ENCODE measurements at places on chromosomes 3 and 15. TPM values are rescaled to one million over a fixed set of nuclear protein-coding genes. Genes with fewer than 3 reads are reported as not detected.

CCNDBP1 gene
- total RNA-seq: 32.4 TPM

KBTBD8 gene
- 1.1 TPM for total RNA-seq

FOXL2NB gene
- total RNA-seq: not detected

ARL6IP5 gene
- total RNA-seq: 108 TPM

DLG1 gene
- 41.4 TPM for total RNA-seq

REC114 gene
- not detected for total RNA-seq

DNA sequence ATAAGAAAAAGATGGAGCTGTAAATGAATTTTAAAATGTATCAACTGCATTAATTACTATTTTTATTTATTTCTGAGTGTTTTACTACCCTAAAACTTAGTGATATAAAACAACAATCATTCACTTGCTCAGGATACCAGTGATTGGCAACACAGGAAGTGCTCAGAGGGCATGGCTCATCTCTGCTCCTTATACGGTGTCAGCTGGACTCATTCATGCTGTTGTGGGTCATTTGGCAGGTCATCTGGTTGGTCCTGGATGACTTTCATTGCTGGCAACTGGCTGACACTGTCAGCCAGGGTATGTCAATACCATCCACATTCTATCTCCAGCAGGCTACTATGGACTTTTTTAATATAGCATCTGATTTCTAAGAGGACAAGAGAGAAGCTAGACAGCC, 689.6 kb upstream of the NECTIN3 start:
- DNase-seq: no peak

DNA sequence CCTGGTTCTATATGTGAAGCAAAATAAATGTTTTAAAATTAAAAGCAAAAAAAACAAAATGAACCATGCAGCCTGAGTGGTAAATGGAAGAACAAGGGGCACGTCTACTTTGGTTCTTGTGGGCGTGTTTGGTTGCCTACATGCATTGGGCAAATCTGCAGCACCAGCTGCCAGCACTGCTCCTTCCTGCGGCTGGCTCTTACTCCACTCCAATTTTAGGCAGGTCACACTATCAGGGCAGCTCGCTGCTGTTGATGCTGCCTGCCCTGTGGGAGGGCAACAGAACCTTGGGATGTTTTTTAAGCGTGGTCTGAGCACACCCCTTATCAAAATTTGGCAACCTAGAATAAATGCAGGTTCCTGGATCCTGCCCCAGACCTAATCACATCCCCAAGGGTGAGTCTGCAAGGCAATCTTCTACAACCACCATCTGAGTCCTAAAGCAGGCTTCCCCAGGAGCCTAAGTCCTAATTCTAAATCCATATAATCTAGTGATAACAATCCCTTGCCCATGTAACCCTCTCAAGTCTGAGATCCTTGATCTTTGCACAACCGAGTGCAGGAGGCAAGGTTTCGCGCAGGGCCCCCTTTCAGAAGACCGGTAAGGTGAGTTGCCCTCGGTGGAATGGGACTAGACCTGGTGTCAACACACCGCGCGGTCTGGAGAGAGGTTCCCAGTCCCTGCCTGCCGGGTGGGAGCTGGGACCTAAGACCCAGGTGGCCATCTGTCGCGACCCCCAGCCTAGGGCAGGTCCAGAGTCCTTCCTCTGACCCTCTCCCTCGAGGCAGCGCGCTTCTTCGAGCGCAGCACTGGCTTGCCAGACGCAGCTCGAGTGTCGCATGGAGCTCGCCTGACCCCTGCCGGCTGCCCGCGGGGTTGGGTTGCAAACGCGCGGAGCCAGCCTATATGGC, 15.9 kb downstream of the IVD start:
- DNase-seq: peak; percentile 51

GRCh38 chr15:68364028-68364659, 67.8 kb downstream of the ITGA11 start:
- DNase-seq: no peak

GRCh38 chr3:155753038-155753639, 8.3 kb upstream of the PLCH1 start:
- DNase-seq: no peak

DNA sequence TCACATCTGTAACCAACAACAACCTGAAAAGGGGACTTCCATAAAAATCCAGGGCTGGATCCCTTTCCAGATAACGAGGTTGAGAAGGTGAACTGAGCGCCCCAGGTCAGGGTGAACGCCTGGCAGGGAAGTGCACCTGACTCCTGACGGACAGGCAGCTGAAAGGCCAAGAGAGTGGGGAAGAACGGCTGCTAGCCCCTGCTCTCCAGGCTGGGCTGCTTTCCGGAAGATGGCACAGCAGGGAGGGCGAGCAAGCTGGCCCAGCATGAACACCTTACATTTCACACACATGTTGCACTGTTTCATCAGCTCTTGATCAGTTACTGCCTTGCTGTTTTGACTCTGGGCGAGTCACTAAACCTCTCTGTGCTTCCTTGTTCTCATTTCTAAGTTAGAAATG, 127.2 kb upstream of the IQSEC1 start:
- DNase-seq: no peak

DNA sequence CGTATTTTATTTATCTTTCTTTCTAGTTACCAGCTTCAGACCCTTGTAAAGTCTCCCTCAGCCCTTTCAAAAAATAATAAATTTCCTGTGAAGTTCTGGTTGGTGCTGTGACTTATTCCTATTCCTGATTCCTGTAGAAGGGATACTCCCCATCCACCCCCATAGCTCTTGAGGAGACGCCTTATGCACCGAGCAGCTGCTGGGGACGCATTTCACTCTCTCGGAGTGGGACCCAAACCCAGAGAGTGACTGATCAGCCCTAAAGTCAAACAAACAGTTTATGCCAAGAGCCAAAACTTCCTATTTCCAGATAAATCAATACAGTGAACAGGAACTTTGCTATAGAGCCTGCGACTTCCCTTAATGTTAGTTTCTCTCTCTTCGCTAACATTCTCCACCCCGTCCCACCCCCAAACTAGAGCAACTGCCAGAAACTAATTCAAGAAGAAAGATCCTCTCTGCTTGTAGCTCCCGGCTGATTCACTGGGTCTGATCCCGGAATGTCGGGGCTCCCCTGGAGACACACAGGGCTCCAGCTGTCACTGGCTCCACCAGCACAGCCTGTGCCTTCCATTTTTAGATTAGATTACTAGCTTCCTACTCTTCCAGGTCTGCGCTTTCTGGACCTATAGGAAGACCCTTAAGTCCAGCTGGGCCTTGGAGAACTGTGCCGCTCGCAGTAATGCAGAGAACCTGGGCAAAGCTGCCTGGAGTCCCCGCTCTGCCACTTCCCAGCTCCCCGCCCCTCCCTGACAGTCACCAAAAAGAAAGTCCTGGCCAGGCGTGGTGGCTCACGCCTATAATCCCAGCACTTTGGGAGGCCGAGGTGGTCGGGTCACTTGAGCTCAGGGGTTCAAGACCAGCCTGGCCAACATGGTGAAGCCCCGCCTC, 45.2 kb downstream of the KLHL25 start:
- DNase-seq: peak; percentile 53

DNA sequence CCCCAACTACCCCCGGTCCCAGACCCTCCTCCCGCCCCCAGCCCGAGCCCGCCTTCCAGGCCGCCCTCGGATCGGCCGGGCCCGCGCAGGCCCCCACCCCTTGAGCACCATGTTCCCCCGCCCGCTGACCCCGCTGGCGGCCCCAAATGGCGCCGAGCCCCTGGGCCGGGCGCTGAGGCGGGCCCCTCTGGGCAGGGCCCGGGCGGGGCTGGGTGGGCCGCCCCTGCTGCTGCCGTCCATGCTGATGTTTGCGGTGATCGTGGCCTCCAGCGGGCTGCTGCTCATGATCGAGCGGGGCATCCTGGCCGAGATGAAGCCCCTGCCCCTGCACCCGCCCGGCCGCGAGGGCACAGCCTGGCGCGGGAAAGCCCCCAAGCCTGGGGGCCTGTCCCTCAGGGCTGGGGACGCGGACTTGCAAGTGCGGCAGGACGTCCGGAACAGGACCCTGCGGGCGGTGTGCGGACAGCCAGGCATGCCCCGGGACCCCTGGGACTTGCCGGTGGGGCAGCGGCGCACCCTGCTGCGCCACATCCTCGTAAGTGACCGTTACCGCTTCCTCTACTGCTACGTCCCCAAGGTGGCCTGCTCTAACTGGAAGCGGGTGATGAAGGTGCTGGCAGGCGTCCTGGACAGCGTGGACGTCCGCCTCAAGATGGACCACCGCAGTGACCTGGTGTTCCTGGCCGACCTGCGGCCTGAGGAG, 472 bp downstream of the CHST14 start:
- DNase-seq: no peak

GRCh38 chr3:98188545-98188944, 22.0 kb downstream of the OR5H15 start:
- no peak for DNase-seq

DNA sequence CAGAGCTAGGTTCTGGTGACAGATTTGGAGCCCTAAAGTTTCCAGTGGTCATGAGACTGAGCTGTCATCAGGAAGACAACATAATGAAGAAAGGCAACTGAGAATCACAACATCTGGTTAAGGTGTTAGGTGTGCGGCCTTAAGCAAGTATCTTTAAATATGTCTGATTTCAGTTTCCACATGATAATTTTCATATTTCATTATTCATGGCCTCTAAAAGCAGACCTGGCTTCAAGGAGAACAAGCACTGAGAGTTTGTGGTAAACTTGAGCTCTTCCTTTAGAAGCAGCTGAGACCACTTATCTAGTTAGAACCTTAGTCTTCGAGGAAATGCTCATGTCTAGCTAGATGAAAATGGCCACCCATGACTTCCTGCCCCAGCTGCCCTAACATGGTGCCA, 25.7 kb upstream of the MYLK start:
- DNase-seq: no peak

DNA sequence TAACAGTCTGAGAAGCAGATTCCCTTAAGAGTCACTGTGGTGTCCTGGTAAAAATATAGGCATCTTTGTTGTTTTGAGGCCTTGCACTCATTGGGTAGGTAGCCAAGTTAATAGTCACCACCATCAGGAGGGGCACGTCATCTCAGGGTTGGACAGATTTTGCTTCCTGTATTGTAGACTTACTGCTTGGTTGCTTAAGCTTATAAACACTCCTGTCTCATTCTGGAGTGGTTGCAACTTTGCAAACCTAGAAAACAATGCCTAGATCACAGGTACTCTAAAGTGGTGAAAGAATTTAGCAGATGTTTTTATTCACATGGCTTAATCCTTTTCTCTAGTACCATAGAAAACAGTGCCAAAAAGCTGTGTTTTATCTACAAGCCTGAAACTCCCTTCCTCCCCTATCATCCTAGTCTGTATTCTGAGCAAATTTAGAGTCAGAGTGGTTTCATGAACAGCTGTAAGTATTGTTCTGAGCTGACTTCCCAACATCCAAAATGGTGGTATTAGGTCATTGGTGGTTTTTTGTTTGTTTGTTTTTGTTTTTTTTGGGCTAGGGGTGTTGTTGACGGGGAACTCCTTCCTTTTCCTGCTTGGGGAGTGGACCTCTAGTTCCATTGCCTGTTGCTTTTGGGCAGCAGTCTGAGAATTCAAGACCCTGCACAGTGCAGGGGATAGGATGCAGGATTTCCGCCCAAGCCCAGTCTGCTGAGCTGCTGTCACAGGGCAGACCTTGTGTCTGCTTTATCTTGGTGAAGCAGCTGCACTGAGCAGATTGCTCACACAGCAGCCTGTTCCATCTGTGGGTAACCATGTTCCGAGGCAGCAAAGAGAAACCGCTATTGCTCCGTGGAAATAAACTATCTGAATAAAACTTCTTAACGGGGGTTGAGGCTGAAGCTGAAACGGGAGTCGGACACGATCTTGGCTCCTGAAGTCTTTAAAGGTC, 202.0 kb downstream of the AKAP13 start:
- DNase-seq: peak; percentile 77

All from gastrocnemius medialis (tissue), 4 donors.